Right ventricle myocardium inferior (tissue), 1 donor: ENCODE measurements at places on chromosomes 7 and 10. TPM values are rescaled to one million over a fixed set of nuclear protein-coding genes. Genes with fewer than 3 reads are reported as not detected.

DNA sequence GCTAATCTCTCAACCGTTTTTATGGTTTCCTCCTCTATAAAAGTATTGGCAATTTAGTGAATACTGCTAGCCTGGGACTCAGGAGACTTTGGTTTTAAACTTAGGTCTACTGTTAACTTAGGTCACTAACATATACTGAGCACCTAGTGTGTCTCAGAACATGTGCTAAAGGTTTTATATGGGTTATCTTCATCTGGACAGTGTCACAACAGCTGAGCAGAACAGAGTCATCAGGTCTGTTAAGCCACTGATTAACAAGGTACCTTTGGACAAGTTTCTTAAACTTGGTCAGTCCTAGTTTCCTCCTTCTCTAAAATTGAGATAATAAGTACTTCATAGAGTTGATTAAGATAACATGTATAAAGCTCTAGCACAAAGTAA, 30.6 kb downstream of the NET1 start:
- no peak for DNase-seq

The AKR1C4 gene
- not detected for total RNA-seq

The CYP2C19 gene
- total RNA-seq, result not detected

- DNase-seq, result no peak
These were observed 4.1 kb downstream of the VAX1 start for GRCh38 chr10:117134056-117134305.

- no peak for DNase-seq
These were observed 53.7 kb downstream of the CPED1 start for GRCh38 chr7:121042195-121042594.

- no peak for DNase-seq
These were observed 48.8 kb upstream of the MYL10 start for GRCh38 chr7:101677797-101678479.

DNA sequence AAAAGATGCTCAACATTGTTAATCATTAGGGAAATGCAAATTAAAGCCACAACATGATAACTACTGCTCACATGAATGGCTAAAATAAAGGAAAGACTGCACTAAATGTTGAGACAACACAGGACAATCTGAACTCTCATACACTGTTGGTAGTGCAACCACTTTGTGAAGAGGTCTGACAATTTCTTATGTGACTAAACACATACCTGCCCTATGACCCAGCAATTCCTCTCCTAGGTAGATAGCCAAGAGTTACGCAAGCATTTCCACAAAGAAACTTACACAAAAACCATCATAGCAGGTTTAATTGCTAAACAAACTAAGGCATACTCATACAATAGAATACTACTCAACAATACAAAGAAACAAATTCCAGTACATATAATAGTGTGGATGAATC, 41.8 kb upstream of the HERPUD2 start:
- no peak for DNase-seq

The RAPGEF5 gene
- total RNA-seq, result 9.4 TPM

The BHLHA15 gene
- total RNA-seq, result not detected

The SLC25A13 gene
- 10.7 TPM for total RNA-seq

DNA sequence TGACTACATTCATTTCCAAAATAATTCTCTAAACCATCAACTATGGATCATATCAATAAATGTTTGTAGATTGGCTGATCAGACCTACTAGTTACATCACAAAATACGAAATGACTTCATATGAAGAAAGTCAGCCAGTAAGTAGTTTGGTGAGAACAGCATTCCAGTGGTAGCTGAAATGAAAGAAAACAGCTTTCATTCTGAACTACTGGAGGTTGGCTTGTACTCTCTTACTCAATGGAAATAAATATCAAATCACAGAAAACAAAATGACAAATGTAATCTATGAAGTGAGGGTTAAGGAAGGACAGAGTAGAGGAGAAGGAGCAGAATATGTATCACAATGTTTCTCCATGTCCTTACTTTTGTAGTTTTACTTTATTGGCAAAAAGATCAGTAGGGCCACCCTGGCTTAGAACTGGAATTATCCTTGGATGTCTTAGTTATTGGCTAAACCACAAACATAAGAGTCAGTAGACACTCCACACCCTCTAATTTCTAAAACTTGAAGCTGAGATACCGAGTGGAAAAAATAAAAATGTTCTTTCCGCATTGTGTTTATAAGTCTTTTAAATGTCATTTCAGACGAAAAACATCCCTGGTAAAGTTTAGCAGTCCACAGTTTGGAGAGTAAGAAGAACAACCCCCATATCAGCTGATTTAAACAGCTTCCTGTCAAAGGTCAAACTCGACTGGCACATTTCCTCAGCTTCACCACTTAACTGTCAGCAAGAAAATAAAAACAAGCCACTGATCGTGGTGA, 74.0 kb upstream of the DGKI start:
- no peak for DNase-seq

The IGFBP3 gene
- 45.4 TPM for total RNA-seq

- no peak for DNase-seq
These were observed 86.9 kb downstream of the CARD11 start for GRCh38 chr7:2956526-2957368.

- DNase-seq, result no peak
These were observed 177.9 kb upstream of the PLXDC2 start for GRCh38 chr10:19638182-19638895.

GRCh38 chr7:108008240-108008639, 5.3 kb upstream of the LAMB1 start:
- no peak for DNase-seq

- DNase-seq, result no peak
These were observed 426.5 kb downstream of the LRMDA start for GRCh38 chr10:75857896-75858295.

The GPR26 gene
- total RNA-seq, result not detected

The GOLGA7B gene
- 0.08 TPM for total RNA-seq

- DNase-seq, result no peak
These were observed 46.1 kb downstream of the UBE2H start for GRCh38 chr7:129906700-129907099.

DNA sequence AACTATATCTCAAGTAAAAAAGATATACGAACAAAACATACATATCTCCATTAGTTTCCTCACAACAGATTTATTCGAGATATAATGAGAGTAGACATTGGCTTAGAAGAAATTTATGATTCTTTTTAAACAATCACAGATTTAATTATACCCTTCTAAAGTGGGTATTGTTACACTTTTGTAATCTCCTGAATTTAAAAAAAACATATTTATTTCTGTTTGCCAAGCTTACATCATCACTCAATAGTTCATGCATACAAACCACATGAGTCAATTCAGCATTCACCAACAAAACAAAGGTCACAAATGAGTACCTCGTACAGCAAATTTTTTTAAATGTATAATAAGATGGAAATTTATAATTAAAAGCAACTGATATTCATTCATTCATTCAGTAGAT, 17.6 kb downstream of the LRRN3 start:
- no peak for DNase-seq

GRCh38 chr10:22536620-22537019, 177.8 kb downstream of the PIP4K2A start:
- DNase-seq, result no peak

GRCh38 chr7:47218378-47219176, 363.3 kb downstream of the TNS3 start:
- DNase-seq, result no peak

GRCh38 chr7:116724560-116725231, 52.7 kb downstream of the MET start:
- DNase-seq, result no peak

GRCh38 chr7:134120405-134120804, 6.7 kb upstream of the LRGUK start:
- no peak for DNase-seq

GRCh38 chr10:5523796-5524574, 776 bp upstream of the CALML3 start:
- no peak for DNase-seq

DNA sequence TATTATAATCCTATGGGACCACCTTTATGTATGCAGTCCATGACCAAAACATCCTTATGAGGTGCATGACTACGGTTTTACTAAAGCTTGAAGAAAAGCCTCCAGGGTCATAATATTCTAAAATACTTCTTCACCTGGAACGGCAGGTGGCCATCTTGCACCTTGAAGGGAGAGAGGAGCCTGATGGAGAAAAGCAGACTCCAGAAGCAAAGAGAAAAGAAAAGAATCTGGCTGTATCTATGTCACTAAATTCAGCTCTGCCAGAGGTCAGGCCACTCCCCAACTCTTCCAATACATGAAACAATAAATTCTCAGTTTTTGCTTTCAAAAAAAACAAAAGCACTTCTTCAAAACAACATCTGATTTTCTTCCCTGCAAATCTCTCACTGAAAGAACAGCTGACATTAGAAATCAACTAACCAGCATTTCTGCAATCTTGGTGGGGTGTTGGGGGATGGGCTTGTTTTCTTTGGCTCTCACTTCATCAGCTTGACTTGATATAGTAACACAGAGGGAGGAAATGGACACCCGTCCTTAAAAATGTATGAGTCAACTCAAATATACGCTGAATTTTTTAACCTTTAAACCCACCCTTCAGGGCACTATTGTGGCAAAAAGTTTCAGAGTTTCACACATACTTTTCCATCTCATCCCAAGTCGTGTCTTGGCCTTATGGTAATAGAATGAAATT, 21.7 kb downstream of the HIBADH start:
- DNase-seq, result no peak

The PTN gene
- 21.6 TPM for total RNA-seq

The URGCP gene
- total RNA-seq, result 44.4 TPM

The C10orf105 gene
- 0.05 TPM for total RNA-seq

The CTAGE4 gene
- 0.30 TPM for total RNA-seq

The CLEC5A gene
- 0.41 TPM for total RNA-seq

The SPDYE16 gene
- total RNA-seq, result not detected

DNA sequence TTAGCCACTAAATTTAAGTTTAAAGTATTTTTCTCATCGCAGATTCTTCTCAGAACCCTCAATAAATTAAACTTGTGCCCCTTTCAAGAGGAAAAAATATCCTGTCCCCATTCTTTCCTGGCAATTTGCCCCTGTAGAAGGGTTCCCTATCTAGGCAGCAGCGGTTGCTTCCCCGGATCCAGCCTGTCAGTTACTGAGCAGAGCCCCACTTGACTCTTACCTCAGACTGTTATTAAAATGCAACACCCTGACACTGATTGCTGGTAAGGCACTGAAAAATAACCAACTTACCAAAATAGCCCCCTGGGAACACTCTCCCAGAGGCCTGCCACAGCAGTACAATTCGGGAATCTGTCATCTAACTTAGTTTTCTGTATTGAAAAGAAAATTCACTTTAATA, 13.9 kb downstream of the LMTK2 start:
- DNase-seq, result no peak

The ADRB1 gene
- 63.1 TPM for total RNA-seq

The EIF5AL1 gene
- 0.05 TPM for total RNA-seq

GRCh38 chr10:114427124-114427852, 23.0 kb upstream of the AFAP1L2 start:
- DNase-seq, result no peak

DNA sequence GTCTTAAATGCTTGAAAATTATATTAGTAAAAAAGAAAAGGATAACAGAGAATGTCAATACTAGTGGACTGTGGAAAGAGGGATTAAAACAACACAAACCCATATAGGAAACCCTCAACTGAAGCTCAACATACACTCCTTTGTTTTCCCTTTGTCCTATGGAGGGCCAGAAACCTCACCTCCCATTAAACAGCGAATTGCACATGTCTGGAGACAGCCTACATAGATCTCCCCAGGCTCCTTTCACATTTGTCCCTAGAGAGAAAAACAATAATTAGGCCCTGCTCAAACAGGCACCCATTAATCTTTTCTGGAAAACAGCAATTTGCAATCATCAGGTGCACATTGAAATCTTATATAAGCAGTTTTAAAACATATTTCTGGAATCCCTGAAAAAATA, 87.6 kb upstream of the SEMA3D start:
- no peak for DNase-seq

DNA sequence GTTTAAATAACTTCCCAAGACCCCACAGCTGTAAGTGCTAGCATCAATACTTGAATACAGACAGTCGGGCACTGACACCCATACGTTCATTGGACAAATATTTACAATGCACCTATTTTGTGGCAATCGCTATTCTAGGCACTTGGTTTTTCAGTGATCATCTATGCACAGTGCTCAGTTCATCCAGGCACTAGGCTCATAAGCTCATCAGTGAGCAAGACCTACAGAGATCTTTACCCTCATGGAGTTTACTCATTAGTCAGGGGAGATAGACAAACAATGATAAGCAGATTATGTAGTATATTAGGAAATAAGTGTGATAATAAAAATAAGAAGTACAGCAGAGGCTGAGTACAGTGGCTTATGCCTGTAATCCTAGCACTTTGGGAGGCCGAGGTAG, 7.6 kb upstream of the DHTKD1 start:
- DNase-seq, result no peak

The SPDYE5 gene
- not detected for total RNA-seq

The GPER1 gene
- 3.6 TPM for total RNA-seq

- DNase-seq, result no peak
These were observed 34.9 kb downstream of the COA1 start for GRCh38 chr7:43694399-43694748.

DNA sequence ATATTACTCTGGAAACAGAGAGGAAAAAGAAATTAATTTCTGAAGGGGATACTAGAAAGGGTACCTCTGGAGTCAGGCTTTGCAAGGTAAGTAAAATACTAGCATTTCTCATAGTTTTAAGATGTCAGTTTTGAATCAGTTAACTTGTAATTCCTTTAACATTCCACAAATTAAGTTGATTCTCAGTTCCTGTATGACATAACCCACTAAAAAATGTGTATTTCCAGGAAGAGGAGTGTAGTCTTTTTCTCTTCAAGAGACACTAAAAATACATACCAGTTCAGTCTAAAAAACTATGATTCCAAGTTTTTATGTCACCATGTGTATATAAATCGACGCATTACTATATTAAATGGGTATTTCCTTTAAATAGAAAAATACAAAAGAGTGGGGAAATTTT, 113.2 kb downstream of the CDK6 start:
- DNase-seq, result no peak

GRCh38 chr7:44411306-44411705, 79.2 kb downstream of the NUDCD3 start:
- DNase-seq, result no peak

- no peak for DNase-seq
These were observed 27.3 kb upstream of the SFRP5 start for GRCh38 chr10:97798958-97799610.
